T-helper 2 cell treated with Interferon-gamma antibody and Interleukin-4, amounts not matched to agents 5 μg/mL and 100 μg/mL, for 36 hours (primary cell): ENCODE measurements at places on chromosomes 5 and 9.
A peak's percentile ranks its signal among the peaks of the same experiment; 100 is the strongest.

- DNase-seq: no peak
Measured at GRCh38 chr9:134890155-134890495, 9.5 kb downstream of the FCN2 start.

GRCh38 chr9:72886386-72886785, 66.5 kb downstream of the ALDH1A1 start:
- DNase-seq: no peak

GRCh38 chr5:145858959-145859358, 13.9 kb downstream of the GRXCR2 start:
- DNase-seq: no peak

- DNase-seq: no peak
Measured at GRCh38 chr9:32293091-32293490, 91.4 kb upstream of the ACO1 start.

- no peak for DNase-seq
Measured at GRCh38 chr9:97985058-97985861, 2.1 kb downstream of the ANP32B start.

GRCh38 chr9:73179589-73179988, 27.9 kb downstream of the ANXA1 start:
- DNase-seq: no peak

DNA sequence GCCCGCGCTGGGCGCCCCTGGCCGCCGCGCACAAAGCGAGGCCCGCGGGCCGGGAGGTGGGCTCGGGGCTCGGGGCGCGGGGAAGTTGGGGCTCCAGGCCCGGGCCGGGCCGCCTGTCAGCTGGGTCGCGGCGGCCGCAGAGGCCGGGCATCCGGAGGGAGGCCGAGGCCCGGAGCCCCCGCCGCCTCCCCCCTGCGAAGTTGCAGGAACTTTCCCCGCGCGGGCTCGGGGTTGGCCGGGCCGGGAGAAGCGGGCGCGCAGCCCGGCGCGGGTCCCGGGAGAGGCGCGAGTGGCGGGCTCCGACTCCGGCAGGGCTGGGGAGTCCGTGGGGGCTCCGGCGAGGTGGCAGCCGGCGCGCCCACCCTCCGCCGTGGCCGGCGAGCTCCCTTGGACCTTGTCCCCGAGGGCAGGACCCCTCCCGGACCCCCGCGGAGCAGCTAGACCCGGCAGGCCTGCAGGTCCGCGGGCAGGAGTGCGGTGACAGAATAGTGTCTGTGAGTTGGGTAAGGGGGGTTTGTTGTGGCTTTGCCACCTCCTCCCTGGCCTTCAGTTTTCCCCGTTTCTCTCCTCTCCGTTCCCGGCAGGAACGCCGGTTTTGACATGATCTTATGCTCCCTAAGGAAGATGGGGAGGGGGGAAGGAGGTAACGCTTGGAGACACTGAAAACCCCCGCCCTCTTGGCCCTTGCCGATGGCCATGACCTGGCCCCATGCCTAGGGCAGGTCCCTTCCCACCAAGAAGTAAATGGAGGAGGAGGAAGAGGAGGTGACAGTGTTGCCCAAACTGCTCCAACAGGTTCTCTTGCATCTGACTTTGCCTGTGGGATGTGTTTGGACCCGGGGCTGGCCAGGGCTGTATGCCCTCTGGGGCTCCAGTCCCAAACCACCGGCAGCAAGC, 942 bp downstream of the PHF2 start:
- DNase-seq: no peak

GRCh38 chr9:98994172-98995058, 50.7 kb downstream of the COL15A1 start:
- DNase-seq: no peak

DNA sequence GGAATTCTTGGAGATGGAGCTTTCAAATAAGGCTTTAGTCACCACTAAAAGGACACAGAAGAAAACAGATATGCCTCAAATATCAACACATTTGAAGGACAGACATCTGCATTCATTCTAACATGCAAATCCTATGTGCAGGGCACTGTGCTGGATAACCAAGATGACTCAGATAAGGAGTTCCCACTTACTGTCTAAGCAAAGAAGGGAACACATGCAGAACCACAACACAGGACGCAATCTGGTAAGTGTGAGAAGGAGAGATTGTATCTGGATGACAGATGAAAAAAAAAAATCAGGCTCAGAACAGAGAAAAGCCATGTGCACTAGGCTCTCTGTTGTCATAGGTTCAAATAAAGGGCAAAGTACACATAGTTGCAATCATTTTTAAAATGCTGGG, 42.5 kb downstream of the ELAVL2 start:
- no peak for DNase-seq

- DNase-seq: no peak
Measured at GRCh38 chr5:117204926-117205869, 630.6 kb upstream of the SEMA6A start.

GRCh38 chr5:43101491-43101890, 19.2 kb upstream of the ZNF131 start:
- DNase-seq: no peak

GRCh38 chr5:56259002-56259511, 25.9 kb upstream of the ANKRD55 start:
- DNase-seq: peak; percentile 31

GRCh38 chr5:167509076-167509475, 782.4 kb upstream of the WWC1 start:
- no peak for DNase-seq

GRCh38 chr5:169448826-169449225, 134.7 kb upstream of the SPDL1 start:
- DNase-seq: no peak

GRCh38 chr5:131324303-131324702, 60.5 kb downstream of the CDC42SE2 start:
- no peak for DNase-seq

DNA sequence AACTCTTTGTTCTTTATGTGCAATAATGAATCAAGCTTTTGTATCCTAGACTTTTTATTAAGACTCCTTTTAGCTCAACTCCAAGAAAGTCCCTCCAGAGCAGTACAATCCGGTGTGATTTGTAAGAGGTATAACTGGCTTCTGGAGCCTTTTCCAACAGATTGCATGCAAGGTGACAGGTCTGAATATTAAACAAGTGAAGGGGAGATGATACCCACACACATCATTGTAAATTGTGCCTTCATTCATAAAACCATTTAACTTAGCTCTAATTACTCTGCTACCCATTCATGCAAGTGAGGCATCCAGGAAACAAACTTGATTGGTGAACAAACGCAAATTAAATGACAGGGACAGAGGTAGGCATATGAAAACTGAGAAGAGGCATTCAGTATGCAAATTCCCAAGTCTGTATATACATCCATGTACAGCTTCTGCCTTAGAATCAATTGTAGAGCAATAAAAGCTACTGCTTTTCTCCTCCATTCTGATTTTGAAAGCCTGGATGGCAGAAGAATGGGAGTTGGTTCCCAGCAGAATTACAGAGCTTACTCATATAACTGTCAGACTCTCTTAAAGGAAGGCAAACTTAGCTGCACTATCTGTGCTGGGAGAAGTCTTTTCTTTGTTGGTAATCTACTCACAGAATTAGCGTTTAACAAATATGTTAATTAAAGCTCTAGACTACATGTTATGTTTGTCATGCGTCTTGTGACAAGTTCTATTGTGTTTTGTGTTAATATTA, 261.0 kb upstream of the CDH6 start:
- no peak for DNase-seq

GRCh38 chr5:16245956-16246355, 66.4 kb upstream of the MARCHF11 start:
- DNase-seq: no peak

DNA sequence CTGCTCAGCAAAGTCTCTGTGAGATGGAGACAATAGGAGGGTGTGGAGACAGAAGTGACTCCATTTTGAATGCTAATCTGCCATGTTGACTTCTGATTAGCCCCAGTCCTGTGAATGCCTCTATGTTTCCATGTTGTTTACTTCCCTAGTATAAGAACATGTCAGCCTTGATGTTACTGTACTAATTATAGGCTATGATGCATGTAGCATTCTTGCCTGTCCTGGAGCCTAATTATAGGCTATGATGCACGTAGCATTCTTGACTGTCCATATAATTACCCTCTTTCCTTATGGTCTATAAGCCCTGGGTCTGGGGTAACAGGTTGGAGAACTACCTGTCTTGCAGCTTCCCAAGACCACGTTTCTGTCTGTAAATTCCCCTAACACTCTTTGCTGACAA, 353.3 kb upstream of the CLINT1 start:
- no peak for DNase-seq

GRCh38 chr5:74382123-74382855, 258.2 kb downstream of the ENC1 start:
- DNase-seq: no peak

DNA sequence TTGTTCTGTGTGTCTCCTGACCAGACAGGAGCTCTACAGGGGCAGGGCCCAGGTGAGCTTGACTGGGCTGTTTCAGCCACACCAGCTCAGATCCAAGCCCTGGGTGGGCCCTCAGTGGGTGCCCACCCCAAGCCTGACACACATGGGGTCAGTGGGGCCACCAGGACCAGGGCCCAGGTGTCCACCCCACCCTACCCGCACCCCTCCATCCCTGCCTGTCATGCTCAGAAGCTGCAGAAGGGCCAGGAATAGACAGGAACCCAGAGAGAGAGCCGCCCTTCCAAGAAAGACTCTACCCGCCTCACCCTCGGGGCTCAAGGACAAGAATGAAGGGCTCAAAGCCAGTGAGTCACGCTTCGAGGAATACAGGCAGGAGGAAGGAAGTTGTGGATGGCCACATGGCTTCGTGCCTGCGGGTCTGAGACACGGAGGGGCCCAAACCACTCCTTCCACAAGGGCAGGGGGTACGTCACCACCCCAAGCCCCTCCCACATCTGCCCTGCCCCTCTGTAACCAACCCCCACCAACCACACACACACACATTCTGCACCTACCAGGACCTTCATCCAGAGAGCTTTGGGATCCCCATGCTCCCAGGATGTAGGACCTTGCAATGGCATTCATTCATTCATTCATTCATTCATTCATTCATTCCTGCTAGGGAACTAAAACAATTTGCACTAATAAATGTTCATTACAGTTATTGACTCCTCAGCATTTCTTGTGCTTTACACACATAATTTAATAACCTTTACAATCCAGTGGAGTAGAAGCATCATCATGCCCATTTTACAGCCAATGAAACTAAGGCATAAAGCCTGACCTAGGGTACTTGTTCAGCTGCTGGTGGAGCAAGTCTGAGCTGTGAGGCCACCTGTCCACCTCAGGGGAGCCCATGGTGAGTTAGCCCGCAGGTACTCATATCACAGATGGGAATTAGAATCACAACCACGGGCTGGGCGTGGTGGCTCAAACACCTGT, 55.9 kb upstream of the STXBP1 start:
- DNase-seq: peak; percentile 65
